Activated naive CD8-positive, alpha-beta T cell treated with anti-CD3 and anti-CD28 coated beads, Interleukin-2, amount 50 U/mL, for 16 hours (primary cell): ENCODE measurements at places on chromosomes 7 and 10.

DNA sequence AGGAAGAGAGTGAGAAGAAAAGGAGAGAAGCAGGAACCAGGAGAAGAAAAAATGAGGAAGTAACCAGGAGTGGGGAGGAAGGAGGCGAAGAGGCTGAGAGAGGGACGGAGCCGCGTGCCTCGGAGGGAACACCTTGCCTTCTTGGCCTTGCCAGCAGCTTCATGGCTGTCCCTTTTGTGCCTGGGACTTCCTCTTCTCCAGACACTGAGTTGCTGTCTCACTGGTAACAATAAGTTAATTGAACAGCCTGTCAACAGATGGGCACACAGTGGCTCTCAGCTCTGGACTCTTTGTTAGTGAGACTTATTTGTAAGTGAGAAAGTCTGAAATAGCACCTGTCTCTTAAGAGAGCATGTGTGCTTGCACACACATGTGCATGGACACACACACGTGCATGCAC is 83.2 kb downstream of the GATA3 start:
- DNase-seq = no peak

- DNase-seq = no peak
Measured at GRCh38 chr10:124324451-124324850, 94.3 kb downstream of the OAT start.

DNA sequence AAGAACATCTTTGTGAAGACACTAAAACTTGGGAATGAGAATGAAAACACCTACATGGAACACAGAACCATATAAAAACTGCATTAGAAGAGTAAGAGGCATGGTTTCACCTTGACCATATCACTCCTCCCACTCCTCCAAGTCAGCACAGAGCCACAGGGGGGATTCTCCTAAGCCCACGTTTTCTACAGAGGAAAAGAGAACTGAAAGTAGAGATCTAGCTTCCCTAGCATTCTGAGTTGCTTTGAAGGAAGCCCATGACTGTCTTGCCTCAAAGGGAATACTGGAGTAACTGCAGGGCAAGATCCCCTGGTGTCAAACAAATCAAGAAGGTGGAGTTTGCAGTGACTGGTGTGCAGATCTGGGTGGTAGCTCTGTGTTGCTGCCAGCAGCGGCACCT is 43.9 kb downstream of the HBP1 start:
- no peak for DNase-seq

- no peak for DNase-seq
Measured at GRCh38 chr10:4649471-4649870, 176.5 kb upstream of the AKR1E2 start.

GRCh38 chr10:119643306-119644204 is 7.6 kb upstream of the BAG3 start:
- DNase-seq = no peak

GRCh38 chr7:27688056-27688455 is 25.4 kb upstream of the HIBADH start:
- DNase-seq = no peak

- no peak for DNase-seq
Measured at GRCh38 chr10:8677642-8678041, 623.2 kb downstream of the GATA3 start.

- DNase-seq = no peak
Measured at GRCh38 chr7:99848420-99849216, 20.8 kb downstream of the CYP3A43 start.

GRCh38 chr10:20454331-20454730 is 442.8 kb downstream of the NEBL start:
- DNase-seq = no peak

DNA sequence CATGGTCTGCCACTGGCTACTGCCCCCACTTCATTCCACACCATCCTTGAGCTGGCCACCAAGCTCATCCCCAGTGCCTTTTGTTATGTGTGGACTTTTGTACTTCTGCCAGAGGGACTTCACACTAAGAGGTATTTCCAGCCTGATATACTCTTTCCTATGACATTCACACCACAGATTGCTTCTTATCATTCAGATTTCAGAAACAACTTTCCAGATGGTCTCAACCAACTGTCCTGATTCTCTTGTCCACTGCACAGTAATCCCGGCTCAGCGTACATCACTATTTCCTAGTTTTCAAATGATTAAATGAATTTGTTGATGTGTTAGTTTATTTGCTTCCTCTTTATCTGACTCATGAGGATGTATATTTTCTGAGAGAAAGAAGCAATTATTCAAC is 7.1 kb downstream of the CDC14C start:
- no peak for DNase-seq

- no peak for DNase-seq
Measured at GRCh38 chr7:42152329-42153205, 84.4 kb downstream of the GLI3 start.

DNA sequence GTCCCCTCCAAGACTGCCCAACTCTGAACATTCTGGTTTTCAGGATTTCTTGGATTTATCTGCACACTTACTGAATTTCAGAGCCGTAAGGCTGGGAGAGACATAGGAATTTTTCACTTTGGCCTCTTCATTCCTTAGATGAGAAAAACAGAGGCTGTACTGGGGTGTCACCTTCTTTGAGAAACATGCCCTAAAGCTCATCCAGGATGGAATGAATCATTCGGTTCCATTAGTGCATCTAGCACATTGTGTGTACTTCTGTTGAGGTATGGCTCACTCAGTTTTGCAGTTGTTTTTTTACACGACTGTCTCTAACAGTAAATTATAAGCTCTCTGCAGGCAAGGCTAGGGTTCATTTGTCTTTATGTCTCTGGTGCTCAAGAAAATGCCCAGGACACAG is 383.4 kb downstream of the GATA3 start:
- no peak for DNase-seq

- no peak for DNase-seq
Measured at GRCh38 chr7:140209866-140210609, 33.3 kb upstream of the KDM7A start.

DNA sequence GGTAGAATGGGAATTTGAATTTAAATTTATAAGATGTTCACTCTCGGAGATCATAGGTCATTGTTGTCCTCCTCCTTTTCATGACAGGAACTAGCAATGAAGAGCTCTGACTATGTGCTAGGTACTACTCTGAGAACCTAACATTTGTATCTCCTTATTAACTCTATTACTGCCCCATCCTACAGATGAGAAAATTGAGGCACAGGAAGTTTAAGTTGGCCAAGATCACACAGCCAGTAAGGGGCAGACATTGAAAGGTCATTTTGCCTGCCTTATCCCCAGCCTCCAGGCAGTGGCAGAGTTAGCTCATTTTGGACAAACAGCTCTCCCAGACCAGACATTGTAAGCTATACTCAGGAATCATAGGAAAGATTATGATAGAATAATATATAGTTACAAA is 6.0 kb downstream of the SRGN start:
- no peak for DNase-seq

DNA sequence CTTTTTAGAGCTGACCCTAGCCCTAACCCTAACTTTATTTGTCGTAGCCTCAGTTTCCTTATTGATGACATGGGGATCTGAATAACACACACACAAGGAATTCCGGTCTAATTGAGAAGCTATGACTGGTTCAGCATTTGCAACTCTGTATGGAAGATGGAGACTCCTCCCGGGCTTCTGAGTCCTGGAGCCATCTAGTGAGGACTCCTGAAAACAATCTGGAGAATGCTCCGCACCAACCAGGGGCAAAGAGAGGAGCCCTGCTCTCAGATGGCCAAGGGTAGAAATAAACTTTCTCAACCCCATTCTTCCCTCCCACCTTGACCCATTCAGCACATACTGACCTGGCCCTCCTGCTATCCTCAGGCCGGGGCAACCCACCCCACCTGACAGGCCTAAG is 26.4 kb downstream of the MBL2 start:
- DNase-seq = no peak

DNA sequence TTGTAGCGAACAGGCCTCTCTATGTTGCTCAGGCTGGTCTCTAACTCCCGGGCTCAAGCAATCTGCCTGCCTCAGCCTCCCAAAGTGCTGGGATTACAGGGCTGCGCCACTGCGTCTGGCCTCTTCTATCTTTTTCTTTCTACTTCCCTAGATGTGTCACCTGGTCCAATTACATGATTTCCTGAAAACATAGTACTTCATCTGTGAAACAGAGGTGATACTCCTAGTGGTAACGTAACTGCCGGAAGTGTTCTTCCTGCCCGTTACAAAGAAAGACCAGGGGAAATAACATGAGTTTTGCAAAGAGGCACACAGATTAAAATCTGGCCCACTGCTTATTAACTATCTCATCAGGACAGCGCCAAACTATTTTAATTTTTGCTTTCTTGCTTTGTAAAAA is 18.4 kb upstream of the HGF start:
- DNase-seq = no peak

DNA sequence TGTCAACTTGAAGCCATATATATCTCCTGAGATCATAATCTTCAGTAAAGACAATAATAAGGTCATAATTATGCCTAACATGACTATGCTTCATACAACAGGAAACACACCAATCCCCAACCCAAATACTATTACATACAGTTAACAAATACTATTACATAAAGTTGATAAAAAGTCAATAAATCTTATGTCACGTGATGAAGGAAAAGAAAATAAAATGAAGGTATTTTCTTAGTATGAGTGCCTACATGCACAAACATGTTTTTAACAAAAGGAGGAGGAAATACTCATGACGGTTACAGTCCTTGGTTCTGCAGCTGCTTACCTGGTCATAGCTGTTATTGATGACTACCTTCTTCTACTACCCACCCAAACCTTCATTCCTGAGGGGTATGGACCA is 810.7 kb downstream of the PHTF2 start:
- DNase-seq = no peak

- no peak for DNase-seq
Measured at GRCh38 chr7:70738151-70738885, 393.6 kb upstream of the GALNT17 start.

GRCh38 chr7:24980534-24981170 is 674 bp upstream of the OSBPL3 start:
- no peak for DNase-seq

GRCh38 chr7:90569368-90569767 is 26.8 kb upstream of the CDK14 start:
- DNase-seq = no peak

DNA sequence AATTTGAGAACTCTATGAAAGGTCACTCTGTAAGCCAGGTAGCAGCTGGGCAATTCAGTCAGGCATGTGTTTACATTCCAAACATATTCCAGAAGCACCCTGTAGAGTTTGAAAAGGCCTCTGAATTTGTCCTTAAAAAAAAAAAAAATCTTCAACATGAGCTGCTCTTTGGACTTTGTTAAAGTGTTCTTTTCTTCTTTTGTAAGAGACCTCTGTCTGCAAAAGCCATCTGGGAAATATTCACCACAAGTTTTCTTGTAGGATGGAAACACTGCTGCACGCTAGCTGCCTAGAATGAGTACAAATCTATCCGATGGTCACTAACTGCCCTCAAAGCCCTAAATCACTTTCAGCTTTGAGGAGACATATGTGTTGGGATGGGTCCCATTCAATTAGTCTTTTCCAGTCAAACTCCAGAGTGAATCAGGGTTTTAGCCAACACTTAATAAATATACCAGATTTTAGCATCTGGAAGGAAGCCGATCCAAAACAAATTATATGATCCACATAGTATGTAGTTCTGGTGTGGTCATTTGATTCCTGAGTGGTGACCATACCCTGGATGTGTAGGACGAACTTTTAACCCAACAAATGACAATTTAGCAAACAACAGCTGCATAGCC is 85.9 kb downstream of the CD36 start:
- DNase-seq = no peak

DNA sequence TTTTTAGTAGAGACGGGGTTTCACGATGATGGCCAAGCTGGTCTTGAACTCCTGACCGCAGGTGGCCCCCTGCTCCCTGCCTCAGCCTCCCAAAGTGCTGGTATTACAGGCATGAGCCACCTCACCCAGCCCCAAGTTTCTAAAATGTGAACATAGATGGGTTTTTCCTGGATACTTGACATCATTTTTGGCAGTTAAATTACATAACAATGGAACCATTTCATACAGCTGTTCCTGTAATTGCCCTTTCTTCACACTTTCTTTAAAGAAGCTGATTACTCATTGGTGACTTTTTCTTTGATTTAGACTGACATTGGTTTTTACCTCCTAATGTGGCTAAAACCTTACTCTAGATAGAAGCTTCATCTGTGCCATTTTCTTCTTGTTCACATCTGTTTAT is 5.9 kb downstream of the ZKSCAN1 start:
- no peak for DNase-seq

- DNase-seq = no peak
Measured at GRCh38 chr10:98414932-98415730, at the start of gene PYROXD2. TSS of gene PYROXD2 (minus strand) at chr10:98415182. CDS start at chr10:98415135, 47 bp downstream.

- no peak for DNase-seq
Measured at GRCh38 chr7:46454816-46455215, 533.7 kb upstream of the IGFBP3 start.

DNA sequence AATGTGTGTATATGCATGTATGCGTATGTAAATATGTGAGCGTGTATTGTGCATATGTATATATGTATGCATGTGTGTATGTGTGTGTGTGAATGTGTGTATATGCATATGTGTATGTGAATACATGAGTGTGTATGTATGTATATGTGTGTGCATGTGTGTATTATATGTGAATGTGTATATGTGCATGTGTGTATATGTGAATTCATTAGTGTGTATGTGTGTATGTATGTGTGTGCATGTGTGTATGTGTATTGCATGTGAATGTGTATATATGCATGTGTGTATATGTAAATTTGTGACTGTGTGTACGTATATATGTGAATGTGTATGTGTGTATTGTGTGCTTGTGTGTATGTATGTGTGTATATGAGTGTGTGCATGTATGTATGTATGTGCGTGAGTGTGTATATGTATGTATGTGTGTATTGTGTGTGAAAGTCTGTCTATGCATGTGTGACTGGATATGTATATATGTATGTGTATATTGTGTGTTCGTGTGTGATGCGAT is 455.9 kb downstream of the TYW1 start:
- no peak for DNase-seq

GRCh38 chr10:44004913-44005787 is 356.5 kb upstream of the ZNF32 start:
- no peak for DNase-seq

- no peak for DNase-seq
Measured at GRCh38 chr10:84453303-84453702, 124.9 kb downstream of the CCSER2 start.

- DNase-seq = no peak
Measured at GRCh38 chr10:72334825-72335393, 19.8 kb downstream of the DNAJB12 start.

DNA sequence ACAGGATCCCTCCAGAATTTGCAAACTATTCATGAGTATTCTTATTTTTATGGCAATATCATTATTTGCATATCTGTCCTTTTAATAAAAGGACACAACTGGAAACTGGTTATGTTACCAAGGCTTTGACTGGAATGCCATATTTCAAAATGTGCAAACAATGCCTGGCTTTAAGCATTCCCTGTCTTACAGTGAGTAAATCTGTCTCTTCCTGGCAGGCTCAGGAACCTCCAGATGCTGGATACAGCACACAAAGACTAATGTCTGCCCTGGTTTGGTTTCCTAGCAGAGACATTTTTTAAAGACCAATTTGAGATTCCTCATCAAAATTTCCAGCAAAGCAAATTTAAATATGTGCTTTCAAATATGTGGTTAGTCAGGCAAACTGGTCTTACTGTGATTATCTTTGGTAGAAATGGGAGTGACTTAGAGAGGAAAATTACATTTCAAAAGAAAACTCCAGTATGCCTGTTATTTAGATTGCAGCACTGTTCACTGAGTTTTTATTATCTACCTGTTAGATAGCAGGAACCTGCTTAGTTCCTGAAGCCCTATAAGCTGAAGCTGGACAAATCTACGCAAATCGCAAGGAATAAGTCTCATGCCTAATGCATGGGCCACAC is 31.3 kb downstream of the RNF216 start:
- DNase-seq = no peak

GRCh38 chr10:77504873-77505257 is 132.7 kb downstream of the KCNMA1 start:
- no peak for DNase-seq
